Smooth muscle cell of the coronary artery (primary cell): ENCODE measurements at places on chromosomes 3 and 15. TPM values are rescaled to one million over a fixed set of nuclear protein-coding genes. Genes with fewer than 3 reads are reported as not detected.

Gene SLC22A14
- 0.23 and 0.70 TPM in 2 replicates for total RNA-seq

Gene TRPM1
- total RNA-seq = not detected in 2 replicates

Gene SYNPR
- total RNA-seq = not detected in 2 replicates

Gene SHF
- total RNA-seq = 1.3 and 1.7 TPM in 2 replicates

Gene LMCD1
- total RNA-seq = 24.9 and 202 TPM in 2 replicates

Gene IL17RE
- total RNA-seq = 0.23 and 0.98 TPM in 2 replicates

Gene SLC25A26
- 12.6 and 17.6 TPM in 2 replicates for total RNA-seq

Gene PRICKLE2
- 17.1 and 30.4 TPM in 2 replicates for total RNA-seq

Gene GHSR
- not detected in 2 replicates for total RNA-seq

Gene ATRIP
- 4.2 and 5.7 TPM in 2 replicates for total RNA-seq

Gene ATP8B4
- 0.30 and 19.8 TPM in 2 replicates for total RNA-seq

Gene ACY1
- total RNA-seq = 57.4 and 59.1 TPM in 2 replicates

Gene SNURF
- 141 and 386 TPM in 2 replicates for total RNA-seq

Gene PARP15
- total RNA-seq = 0.23 TPM in 1 of 2 replicates, not detected in the other

Gene SLC28A1
- total RNA-seq = not detected in 2 replicates

Gene TNNC1
- total RNA-seq = 2.5 and 19.8 TPM in 2 replicates

Gene CHRFAM7A
- total RNA-seq = 1.9 TPM in 1 of 2 replicates, not detected in the other
